ENCODE measurements at places on chromosomes 16 and 17. TPM values are rescaled to one million over a fixed set of nuclear protein-coding genes. Genes with fewer than 3 reads are reported as not detected.

NACA2 gene
- total RNA-seq = 0.60 TPM

KRTAP4-16 gene
- not detected for total RNA-seq

WDR59 gene
- total RNA-seq = 85.9 TPM

TMIGD1 gene
- not detected for total RNA-seq

SETD6 gene
- 32.1 TPM for total RNA-seq

CDH5 gene
- total RNA-seq = not detected

LGALS9 gene
- 38.4 TPM for total RNA-seq

KLHL36 gene
- total RNA-seq = 42.6 TPM

ZNF646 gene
- 26.1 TPM for total RNA-seq

Data from activated T-helper 1 cell treated with anti-CD3 and anti-CD28 coated beads, Interleukin-12 subunit alpha, Interleukin-12 subunit beta, Interleukin-2, Interleukin-4 antibody, amounts not matched to agents 30 ng/mL and 10 ng/mL and 1 ng/mL, durations not matched to agents 14 hours and 24 hours and 36 hours (primary cell).